ENCODE measurements at places on chromosomes 5 and 9.

GRCh38 chr5:5387192-5387591, 35.3 kb upstream of the ICE1 start:
- peaks cover 10% of the 10 kb centered on the region for H3K36me3 ChIP-seq
- no peak for ATAC-seq
- H3K27ac ChIP-seq = no peak overlapping the region
- H3K4me3 ChIP-seq = no peak overlapping the region
- H3K27me3 ChIP-seq = no peaks in the 10 kb centered on the region

DNA sequence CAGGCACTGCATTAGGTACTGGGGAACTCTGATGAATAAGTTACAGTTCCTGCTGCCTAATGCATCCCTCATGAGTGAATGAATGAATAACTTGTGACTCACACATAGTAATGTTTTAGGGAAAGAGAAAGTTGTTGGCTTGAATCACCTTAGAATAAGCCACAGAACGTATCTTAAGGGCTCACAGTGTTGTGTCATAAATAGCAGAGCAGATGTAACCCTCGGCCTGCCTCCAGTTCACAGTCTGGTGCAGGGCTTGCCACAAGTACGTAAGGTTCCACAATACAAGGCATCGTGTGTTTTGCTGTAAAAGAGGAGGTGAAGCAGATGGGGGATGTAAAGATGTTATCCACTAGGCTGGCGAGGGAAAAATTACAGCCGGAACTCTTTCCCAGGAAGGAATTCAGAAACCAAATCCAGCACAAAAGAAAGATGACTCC, 218.7 kb downstream of the TRPM3 start:
- no peaks in the 10 kb centered on the region for H3K36me3 ChIP-seq
- no peaks in the 10 kb centered on the region for H3K27me3 ChIP-seq
- no peaks in the 10 kb centered on the region for H3K4me1 ChIP-seq
- H3K4me3 ChIP-seq = no peak overlapping the region
- H3K27ac ChIP-seq = no peak overlapping the region
- no peak for ATAC-seq

DNA sequence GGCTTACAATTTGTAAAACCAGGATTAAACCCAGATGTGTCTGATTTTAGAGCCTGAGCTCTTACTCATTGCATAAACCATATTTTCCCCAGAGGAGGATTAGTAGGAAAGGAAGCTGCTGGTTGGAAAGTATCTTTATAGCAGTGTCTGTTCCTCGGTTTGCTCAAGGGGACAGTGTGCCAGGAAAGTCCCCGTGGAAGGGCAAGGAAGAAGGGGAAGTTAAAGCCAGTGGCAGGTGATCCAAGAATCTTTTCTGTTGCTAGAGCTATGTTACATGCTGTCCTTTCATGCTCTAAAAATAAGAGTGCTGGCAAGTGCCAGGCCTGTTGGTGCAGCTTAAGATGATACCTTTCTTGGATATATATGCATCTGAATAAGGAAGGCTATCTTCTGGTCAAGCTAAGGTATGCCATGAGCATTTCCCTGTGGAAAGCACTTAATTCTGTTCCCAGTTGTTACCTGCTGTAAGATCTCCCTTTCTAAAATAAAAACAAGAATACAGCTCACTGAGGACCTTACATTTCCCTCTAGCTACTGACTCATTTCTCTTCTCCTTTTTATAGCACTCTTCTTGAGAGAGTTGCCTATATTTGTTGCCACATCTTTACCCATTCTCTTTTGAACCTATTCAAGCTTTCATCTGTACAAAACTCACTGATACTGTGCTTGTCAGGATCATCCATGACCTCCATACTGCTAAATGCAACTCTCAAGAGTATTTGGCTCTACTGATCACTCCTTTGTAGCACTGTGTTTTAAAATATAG, 8.0 kb downstream of the PDCD1LG2 start:
- peaks cover 4% of the 10 kb centered on the region for H3K36me3 ChIP-seq
- H3K27ac ChIP-seq = peak overlapping the region; percentile 52
- peak; percentile 75 for ATAC-seq
- H3K27me3 ChIP-seq = no peaks in the 10 kb centered on the region

GRCh38 chr9:5292141-5292540, 12.4 kb downstream of the RLN2 start:
- H3K4me3 ChIP-seq = no peak overlapping the region
- peaks cover 19% of the 10 kb centered on the region for H3K27me3 ChIP-seq
- no peaks in the 10 kb centered on the region for H3K4me1 ChIP-seq

GRCh38 chr5:38650946-38651345, 94.5 kb upstream of the LIFR start:
- H3K36me3 ChIP-seq = no peaks in the 10 kb centered on the region
- H3K27me3 ChIP-seq = peaks cover 12% of the 10 kb centered on the region
- H3K4me3 ChIP-seq = no peak overlapping the region
- H3K27ac ChIP-seq = no peak overlapping the region

DNA sequence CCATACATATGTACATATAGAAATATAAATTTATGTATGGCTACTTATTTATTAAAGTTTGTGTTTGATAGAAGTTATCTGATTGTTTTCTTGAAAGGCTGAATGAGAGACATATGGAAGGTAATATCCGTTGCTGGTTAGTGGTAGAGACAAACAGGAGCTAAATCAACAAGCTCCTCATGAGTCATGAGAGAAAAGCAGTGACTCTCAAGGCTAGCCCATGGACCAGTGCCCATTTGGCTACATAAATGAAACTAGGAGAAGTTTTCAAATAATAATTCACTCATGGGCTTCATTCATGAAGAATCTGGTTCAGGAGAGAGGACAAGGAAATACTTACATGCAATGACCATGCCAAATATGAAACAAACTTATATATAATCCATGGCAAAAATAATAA, 504.5 kb upstream of the ITGA1 start:
- no peaks in the 10 kb centered on the region for H3K36me3 ChIP-seq
- H3K27ac ChIP-seq = no peak overlapping the region
- no peaks in the 10 kb centered on the region for H3K27me3 ChIP-seq
- no peaks in the 10 kb centered on the region for H3K4me1 ChIP-seq

DNA sequence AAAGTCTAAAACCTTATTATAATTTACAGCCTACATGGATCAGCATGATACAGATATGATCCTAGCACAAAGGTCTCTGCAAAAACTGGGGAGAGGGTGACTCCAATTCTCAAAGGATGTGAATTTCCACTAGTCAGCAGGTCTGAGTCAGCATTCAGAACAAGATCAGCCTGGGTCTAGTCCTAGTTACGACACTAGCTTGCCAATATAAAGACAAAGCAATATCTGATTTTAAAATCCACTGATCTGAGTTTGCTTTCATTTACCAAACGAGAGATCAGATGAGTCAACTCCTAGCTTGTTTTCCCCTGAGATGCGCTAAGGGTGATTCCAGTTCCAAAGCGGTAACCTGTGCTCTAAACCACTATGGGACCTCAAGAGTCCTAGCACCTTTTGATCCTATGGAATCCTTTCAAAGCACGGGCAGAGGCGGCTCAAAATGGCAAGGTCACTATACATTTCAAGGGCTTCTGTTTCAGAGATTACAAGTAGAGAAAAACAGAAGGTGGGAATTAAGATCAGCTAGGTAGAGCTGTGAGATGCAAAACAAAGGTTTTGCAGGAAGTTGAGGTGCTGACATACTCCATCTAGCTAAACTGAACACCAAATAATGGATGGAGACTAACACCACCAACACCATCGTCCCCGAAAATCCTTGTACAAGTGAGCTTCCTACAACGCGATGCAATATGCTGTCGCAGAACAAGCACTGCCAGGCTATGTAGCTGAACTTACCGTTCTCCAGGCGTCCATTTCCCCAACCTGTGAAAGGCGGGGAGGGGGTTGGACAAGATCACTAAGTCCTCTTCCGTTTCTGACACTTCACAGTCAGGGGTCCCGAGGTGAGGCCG, 906 bp downstream of the SLC25A51 start:
- peaks cover 11% of the 10 kb centered on the region for H3K36me3 ChIP-seq
- peak overlapping the region; percentile 95 for H3K27ac ChIP-seq
- peaks cover 16% of the 10 kb centered on the region for H3K4me1 ChIP-seq
- no peaks in the 10 kb centered on the region for H3K27me3 ChIP-seq

GRCh38 chr5:54995168-54995567, 9.8 kb upstream of the ESM1 start:
- no peak overlapping the region for H3K4me3 ChIP-seq
- no peaks in the 10 kb centered on the region for H3K36me3 ChIP-seq
- ATAC-seq = no peak
- H3K4me1 ChIP-seq = no peaks in the 10 kb centered on the region
- H3K27me3 ChIP-seq = peaks cover 26% of the 10 kb centered on the region
- no peak overlapping the region for H3K27ac ChIP-seq

GRCh38 chr5:138668451-138669380, 84.5 kb upstream of the CTNNA1 start:
- H3K27me3 ChIP-seq = peaks cover 36% of the 10 kb centered on the region
- peaks cover 2% of the 10 kb centered on the region for H3K4me1 ChIP-seq
- ATAC-seq = no peak
- no peak overlapping the region for H3K4me3 ChIP-seq
- H3K27ac ChIP-seq = no peak overlapping the region

DNA sequence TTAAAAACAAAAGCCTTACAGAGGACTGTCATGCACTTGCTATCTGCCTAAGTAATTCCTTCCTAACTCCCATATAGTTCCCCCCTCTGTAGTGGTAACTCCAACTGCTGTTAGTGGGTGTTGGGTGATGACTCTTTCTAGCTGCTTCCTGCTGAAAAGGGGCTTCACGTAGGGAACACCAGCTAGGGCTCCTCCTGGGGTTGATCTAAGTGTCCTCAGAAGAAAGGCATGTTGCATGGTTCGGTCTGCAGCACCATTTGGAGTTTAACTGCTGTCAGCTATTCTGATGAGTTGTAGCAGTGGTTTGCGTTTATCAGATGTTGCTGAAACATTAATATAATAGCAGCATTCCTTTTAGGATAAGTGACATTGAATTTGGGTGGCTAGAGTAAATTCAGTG, 281.9 kb upstream of the TUSC1 start:
- H3K27me3 ChIP-seq = no peaks in the 10 kb centered on the region
- no peaks in the 10 kb centered on the region for H3K36me3 ChIP-seq
- ATAC-seq = no peak
- no peak overlapping the region for H3K27ac ChIP-seq
- H3K4me3 ChIP-seq = no peak overlapping the region
- H3K4me1 ChIP-seq = no peaks in the 10 kb centered on the region

- no peaks in the 10 kb centered on the region for H3K4me1 ChIP-seq
- H3K36me3 ChIP-seq = peaks cover 94% of the 10 kb centered on the region
- H3K27ac ChIP-seq = no peak overlapping the region
- ATAC-seq = no peak
- no peak overlapping the region for H3K4me3 ChIP-seq
These were observed 43.5 kb downstream of the NAA35 start for GRCh38 chr9:85984457-85984856.

- no peaks in the 10 kb centered on the region for H3K27me3 ChIP-seq
- no peak overlapping the region for H3K27ac ChIP-seq
- no peak for ATAC-seq
- H3K36me3 ChIP-seq = no peaks in the 10 kb centered on the region
- H3K4me3 ChIP-seq = no peak overlapping the region
These were observed 518.5 kb downstream of the NR2F1-AS1 start for GRCh38 chr5:93062548-93062947.

- peaks cover 20% of the 10 kb centered on the region for H3K27me3 ChIP-seq
- no peaks in the 10 kb centered on the region for H3K36me3 ChIP-seq
- no peak for ATAC-seq
- H3K4me3 ChIP-seq = no peak overlapping the region
- no peaks in the 10 kb centered on the region for H3K4me1 ChIP-seq
- H3K27ac ChIP-seq = no peak overlapping the region
These were observed 36.1 kb upstream of the PPARGC1B start for GRCh38 chr5:149694007-149694406.

GRCh38 chr5:82403026-82403425, 124.9 kb upstream of the RPS23 start:
- ATAC-seq = no peak
- H3K27ac ChIP-seq = no peak overlapping the region
- H3K4me3 ChIP-seq = no peak overlapping the region
- H3K36me3 ChIP-seq = no peaks in the 10 kb centered on the region
- no peaks in the 10 kb centered on the region for H3K27me3 ChIP-seq
- H3K4me1 ChIP-seq = no peaks in the 10 kb centered on the region

- no peak for ATAC-seq
- no peaks in the 10 kb centered on the region for H3K4me1 ChIP-seq
- peaks cover 44% of the 10 kb centered on the region for H3K27me3 ChIP-seq
These were observed 154.9 kb downstream of the FGF18 start for GRCh38 chr5:171574376-171574775.

DNA sequence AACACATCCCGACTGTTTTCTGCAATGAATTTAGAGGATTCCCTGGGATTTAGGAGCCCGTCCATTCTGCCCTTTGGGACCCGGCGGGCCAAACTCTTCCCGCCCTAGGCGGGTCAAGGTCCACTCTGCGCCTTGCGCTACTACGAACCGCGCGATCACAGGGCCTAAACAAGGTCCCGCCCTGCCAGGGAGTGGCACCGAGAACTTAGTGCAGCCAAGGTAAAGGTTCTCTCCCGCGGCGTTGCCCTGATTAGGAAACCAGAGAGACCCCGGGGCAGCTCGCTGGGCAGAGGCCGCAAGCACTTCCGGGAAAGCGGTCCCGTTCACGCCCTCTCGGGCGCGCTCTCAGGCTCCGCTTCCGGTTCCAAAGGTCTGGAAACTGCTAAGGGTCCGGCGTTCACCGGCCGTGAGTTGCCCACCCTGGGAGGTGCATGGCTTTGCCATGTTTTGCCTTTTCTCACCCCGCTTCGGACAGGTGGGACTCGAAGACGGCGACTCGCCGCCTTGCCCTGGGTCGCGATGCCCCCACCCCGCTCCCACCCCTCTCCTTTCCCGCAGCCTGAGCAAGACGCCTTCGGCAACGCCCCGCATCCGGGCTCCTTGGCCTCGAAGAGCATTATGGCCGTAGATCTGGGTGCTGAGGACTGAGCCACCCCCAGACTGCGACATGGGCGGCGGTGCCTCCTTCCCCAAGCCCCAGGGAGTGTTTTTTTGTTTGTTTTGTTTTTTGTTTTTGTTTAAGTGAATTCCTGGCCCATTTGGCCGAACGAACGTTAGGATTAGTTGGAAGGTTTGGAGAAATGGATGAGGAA, 23.4 kb downstream of the HNRNPK start:
- peak; percentile 84 for ATAC-seq
- peaks cover 19% of the 10 kb centered on the region for H3K4me1 ChIP-seq
- peak overlapping the region; percentile 99 for H3K27ac ChIP-seq
- peak overlapping the region; percentile 96 for H3K4me3 ChIP-seq
- H3K27me3 ChIP-seq = no peaks in the 10 kb centered on the region

- no peaks in the 10 kb centered on the region for H3K27me3 ChIP-seq
- peaks cover 46% of the 10 kb centered on the region for H3K4me1 ChIP-seq
- no peak for ATAC-seq
- H3K4me3 ChIP-seq = no peak overlapping the region
- H3K36me3 ChIP-seq = no peaks in the 10 kb centered on the region
- H3K27ac ChIP-seq = peak overlapping the region; percentile 53
These were observed 67.6 kb downstream of the FYB1 start for GRCh38 chr5:39151745-39152144.

DNA sequence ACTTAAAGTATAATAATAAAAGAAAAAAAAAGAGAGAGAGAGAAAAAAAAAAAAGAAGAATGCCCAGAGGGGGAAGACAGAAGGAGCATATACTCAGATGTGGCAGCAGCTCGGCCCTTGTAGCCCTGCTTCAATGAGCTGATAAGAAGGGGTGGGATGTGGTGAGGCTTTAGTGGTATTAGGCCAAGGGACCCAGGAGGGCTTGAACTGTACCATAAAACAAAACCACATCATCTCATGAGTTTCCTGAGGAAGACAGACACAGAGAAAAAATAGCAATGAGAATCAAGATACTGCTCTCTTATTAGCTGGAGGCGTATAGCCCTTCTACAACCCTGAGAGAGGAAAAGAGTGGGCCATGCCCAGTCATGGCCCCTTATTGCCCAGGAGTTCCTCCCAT, 72.8 kb downstream of the SLC1A1 start:
- no peak overlapping the region for H3K4me3 ChIP-seq
- H3K36me3 ChIP-seq = no peaks in the 10 kb centered on the region
- peaks cover 18% of the 10 kb centered on the region for H3K27me3 ChIP-seq
- no peak overlapping the region for H3K27ac ChIP-seq
- ATAC-seq = no peak

- no peak for ATAC-seq
- H3K4me1 ChIP-seq = peaks cover 18% of the 10 kb centered on the region
- no peak overlapping the region for H3K4me3 ChIP-seq
These were observed 64.5 kb downstream of the CEP120 start for GRCh38 chr5:123358751-123359150.

All from stimulated activated memory B cell treated with anti-CD40 and anti-IgM and Interleukin-4, amounts not matched to agents 10 μg/mL and 1 μg/mL and 100 μg/mL, for 72 hours (primary cell).